NCI-H82 (cell line): ENCODE measurements at places on chromosomes 6 and 20.

- DNase-seq = no peak
Observed at GRCh38 chr6:8644306-8644705, 209.0 kb upstream of the SLC35B3 start.

DNA sequence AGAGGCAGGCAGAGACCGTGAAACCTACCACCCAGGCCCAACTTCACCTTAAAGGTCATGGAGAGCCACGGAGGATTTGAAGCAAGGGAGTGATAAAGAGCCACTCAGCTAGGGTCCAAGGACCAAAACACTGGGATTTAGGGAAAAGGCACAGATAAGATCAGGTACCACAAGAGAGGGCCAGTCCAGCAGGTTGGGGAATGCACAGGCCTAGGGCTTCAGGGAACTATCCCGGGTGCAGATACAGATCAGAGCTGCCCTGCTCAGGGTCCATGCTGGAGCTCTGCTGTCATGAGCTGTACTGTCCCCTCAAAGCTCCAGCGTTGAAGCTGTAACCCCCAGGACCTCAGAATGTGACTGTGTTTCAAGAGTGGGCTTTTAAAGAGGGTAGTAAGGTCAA is 16.9 kb downstream of the SLC22A23 start:
- no peak for DNase-seq

DNA sequence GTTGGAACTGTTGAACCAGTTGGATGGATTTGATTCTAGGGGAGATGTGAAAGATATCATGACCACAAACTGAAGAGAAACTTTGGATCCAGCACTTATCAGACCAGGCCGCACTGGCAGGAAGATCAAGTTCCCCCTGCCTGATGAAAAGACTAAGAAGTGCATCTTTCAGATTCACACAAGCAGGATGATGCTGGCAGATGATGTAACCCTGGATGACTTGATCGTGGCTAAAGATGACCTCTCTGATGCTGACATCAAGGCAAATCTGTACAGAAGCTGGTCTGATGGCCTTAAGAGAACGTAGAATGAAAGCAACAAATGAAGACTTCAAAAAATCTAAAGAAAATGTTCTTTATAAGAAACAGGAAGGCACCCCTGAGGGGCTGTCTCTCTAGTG is 72.8 kb upstream of the CDYL start:
- DNase-seq = no peak

DNA sequence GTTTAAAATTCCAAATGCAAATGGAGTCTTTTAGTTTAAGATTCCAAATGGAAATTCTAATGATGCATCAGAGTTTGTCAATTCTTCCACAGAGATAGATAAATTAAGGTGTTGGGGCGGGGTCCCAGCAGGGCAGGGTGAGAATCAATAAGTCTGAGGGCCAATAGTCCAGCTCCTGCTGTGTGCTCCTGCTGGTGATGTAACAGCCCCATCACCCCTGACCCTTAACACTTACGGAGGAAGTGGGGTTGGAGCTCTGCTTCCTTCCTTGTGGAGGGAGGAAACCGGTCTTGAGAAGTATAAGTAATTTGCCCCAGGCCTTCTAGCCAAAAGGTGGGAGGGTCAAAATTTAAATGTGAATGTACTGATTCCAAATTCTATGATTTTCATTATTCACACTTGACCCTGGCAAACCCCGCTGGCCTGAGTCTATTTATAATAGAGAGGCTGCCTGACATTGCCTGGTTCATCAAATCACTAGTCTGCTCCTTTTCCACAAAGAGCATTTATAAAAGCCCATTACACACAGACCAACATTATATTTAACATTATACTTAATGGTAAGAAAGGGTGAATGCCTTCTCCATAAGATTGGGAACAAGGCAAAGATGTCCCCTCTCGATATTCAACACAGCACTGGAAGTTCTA is 17.2 kb downstream of the ZBTB2 start:
- DNase-seq = no peak

GRCh38 chr6:22392711-22393110 is 95.9 kb upstream of the PRL start:
- no peak for DNase-seq

DNA sequence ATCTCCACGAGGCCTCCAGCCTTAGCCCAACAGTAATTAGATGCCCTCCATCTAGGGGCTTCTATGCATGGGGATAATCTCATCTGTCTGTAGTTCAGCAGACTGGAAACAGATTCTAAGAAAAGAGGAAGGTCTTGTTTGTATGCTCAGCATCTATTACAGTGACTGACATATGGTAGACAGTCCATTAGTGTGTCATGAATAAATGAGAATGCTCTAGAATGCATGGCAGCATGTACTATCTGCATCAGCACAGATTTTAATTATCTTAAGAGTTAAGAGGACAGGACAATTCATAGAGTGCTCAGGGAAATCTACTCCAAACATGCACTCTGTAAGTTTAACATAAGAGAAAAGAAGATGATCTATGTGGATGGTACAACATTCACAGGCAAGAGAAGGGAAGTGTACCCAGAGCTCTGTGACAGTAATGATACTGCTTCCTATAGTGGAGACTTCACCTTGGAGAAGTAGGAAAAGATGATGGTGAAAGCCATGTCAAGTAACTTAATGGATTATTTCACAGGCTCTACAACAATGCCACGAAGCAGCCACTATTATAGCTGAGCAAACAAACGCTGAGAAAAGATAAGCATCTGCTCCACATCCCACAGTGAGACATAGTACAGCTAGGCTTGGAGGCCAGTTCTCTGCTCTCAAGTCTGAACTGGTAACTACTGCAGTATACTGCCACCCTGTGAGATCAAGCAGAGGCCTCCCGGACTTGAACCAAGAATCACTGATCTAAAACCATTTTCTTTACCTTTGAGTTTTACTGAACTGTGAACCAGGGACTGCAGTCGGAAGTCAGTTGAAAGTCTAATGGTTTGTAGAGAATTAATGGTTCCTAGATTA is 309.2 kb upstream of the SPTLC3 start:
- DNase-seq = peak; percentile 64

DNA sequence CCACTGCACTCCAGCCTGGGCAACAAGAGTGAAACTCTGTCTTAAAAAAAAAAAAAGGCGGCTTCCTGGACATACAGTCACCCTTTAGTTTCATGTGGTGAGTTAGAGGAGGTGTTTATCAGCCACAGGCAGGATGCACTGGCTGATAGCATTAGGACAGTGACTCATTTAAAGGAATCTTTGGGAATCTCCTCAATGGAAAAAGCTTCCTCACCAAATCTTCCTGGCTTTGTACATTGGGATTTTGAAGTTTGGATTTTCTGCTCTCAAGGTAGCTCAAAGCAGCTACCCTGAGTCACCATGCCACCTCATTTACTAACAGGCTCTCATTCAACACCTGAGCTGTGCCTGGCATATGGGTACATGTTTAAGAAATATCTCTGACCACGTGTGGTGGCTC is 20.2 kb downstream of the PRPH2 start:
- no peak for DNase-seq

DNA sequence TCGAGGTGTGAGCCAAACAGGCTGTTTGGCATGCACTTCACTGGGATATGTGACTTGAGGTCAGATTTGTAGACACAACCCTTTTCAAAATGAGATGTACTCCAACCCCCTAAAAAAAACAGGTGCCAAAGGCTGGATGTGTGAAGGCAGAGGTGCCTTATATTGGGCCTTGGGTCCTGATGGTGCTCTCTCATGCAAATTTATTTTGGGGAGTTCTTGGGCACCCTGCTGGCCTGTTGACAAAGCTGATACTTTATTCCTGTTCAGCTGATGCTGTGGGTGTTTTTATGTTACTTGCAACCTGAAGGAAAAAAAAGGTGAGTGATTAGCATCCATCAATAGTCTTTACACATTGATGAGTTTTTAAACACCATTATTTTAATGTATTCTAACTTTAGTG is 121.5 kb downstream of the DNAH8 start:
- no peak for DNase-seq

DNA sequence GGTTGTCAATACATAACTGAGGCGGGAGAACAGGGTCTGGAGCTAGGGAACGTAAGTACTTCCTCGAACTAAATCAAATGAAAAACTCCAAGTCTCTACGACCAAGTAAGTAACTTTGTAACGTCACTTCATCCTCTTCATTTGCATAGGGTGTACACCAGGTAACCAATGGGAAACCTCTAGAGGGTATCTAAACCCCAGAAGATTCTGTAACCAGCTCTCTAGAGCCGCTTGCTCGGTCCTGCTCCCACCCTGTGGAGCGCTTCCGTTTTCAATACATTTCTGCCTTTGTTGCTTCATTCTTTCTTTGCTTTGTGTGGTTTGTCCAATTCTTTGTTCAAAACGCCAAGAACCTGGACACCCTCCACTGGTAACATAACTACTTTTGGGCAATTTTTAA is 133.5 kb upstream of the TMEM170B start:
- no peak for DNase-seq

GRCh38 chr6:11428895-11429294 is 108.7 kb upstream of the TMEM170B start:
- DNase-seq = no peak

DNA sequence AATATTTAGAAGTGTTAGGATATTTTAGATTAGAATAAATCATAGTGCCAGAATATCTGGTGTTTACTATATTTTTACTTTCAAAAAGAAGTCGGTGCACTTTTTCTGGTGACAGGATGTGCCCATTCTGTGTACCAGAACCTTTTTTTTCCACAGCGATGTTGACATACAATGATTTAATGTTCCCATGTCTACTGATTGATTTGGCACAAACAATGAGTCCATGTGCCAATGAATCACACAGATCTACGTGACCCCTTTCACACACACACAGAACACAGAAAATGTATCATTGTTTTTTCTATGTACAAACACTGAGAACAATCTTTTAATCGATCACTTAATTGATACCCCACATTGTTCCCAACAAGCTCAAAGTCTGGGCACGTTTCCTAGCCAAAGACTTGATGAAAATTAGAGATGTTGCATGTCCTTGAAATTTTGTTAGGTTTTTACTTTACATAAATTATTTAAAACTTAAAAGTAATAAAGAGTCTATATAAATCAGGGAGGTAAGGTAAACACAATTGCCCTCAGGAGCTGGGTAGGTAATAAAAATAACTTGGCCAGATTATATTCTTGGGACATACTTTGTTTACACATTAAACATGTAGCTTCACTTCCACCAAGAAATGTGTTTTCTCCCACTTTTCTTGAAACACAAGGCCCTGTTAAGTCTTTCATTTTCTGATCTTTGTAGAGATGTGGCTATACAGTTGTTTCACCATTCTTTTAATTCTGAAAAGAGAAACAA is 36.4 kb upstream of the SOX4 start:
- DNase-seq = no peak

DNA sequence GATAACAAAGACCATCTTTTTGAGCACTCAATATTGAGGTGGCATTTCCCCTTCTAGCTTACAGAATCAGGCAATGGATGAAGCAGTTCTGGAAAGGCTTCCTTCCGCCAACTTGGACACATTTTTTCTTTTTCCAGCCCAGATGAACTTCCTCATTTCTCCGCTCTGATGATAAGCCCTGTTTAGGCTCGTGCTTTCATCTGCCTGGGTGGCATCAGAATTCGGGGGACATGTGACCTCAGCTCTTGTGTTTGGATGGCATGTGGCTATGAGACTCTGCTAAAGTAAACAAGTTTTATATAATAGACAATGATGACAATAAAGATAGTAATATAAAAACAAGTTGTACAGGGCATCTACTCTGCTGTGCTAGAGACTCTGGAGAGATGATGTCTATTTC is 796.7 kb downstream of the DHX35 start:
- no peak for DNase-seq
